ENCODE measurements at places on chromosomes 16 and 17.

- no peak for DNase-seq
Measured at GRCh38 chr16:89161763-89162713, 9.5 kb upstream of the CDH15 start.

DNA sequence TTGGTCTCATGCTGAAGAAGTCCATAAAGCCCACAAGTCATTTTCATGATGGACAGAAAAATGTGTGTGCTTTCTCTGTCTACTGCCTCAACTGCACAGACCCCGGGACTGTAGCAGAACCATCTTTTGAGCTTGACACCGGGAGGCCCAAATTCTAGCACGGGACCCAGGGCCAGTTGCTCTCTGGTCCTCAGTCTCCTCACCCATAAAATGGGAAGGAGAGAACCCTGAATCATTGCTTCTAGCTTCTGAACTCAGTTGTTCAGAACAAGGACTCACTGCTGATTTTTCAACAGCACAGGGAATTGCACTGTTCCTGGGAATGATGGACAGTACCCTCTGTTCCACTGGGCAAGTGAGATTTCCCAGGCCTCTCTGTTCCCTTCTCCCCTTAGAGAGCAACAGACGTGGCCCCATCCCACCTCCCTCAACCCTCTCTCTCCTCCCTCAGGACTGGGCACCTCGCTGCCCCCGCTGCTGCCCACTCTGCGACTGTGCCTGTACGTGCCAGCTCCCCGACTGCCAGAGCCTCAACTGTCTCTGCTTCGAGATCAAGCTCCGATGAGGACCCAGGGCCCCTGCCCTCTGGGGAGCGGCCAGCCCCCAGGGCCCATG lies 2.2 kb upstream of the ALDOA start:
- no peak for DNase-seq

GRCh38 chr16:72261127-72261526 lies 89.2 kb upstream of the PMFBP1 start:
- DNase-seq: no peak

- DNase-seq: no peak
Measured at GRCh38 chr16:70725024-70725911, 39.4 kb upstream of the MTSS2 start.

GRCh38 chr16:81530296-81530721 lies 85.7 kb downstream of the CMIP start:
- no peak for DNase-seq

GRCh38 chr16:81652798-81653505 lies 126.1 kb upstream of the PLCG2 start:
- DNase-seq: no peak

DNA sequence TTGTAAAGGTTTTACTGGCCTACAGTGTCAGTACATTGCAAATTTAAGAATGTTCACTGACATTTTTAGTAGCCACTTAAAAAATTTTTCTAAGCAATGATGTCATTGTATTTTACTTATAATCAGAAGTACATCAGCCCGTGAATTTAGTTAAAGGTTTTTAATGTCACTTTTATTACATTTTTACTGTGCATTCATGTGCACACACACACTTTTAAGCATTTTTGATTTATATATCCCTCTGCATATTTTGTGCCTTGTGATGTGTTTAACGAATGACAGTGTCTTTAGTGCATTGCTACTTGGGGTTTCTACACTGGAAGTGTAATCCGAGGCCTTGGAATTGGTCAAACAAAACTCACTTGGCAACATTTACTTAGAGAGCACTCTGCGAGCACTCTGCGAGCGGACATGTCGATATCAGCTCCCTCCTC lies 190.4 kb downstream of the WWOX start:
- no peak for DNase-seq

GRCh38 chr16:76696876-76697275 lies 419.7 kb downstream of the CNTNAP4 start:
- DNase-seq: no peak

DNA sequence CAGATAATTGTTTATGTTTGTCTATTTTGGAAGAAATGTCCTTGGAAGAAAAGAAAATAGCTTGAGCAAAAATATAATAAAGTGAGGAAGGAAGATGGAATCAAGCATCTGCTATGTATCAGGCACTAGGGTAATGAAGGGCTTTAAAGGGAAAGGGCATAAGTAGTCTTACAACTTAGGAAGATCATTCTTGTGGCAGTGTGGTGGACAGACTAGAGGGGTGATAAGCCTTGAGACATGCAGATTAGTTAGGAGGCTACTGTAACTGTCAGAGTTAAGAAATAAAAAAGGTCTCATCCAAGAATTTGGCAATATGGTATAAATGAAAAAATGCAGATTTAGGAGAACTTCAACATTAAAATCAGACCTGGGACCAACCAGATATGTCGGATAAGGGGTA lies 14.9 kb downstream of the FAM222B start:
- DNase-seq: no peak

DNA sequence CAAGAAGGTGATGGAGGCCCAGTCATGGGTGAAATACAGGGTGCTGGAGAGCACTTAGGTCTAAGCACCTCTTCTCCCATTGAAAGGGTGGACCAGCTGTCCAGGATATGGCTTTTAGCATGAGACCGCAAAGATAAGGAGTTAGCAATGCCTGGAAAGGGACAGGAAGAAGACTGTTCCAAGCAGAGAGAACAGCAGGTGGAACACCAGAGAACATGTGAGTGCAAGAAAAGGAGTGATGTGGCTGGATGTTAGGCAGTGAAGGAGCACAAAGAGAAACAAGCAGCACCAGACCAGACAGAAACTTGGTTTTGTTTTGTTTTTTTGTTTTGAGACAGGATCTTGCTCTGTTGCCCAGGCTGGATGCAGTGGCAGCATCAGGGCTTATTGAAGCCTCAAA lies 45.4 kb upstream of the CCL1 start:
- no peak for DNase-seq
